ENCODE measurements at places on chromosomes 16 and 17.

GRCh38 chr17:40873801-40874200, 6.8 kb upstream of the KRT12 start:
- no peak for DNase-seq

DNA sequence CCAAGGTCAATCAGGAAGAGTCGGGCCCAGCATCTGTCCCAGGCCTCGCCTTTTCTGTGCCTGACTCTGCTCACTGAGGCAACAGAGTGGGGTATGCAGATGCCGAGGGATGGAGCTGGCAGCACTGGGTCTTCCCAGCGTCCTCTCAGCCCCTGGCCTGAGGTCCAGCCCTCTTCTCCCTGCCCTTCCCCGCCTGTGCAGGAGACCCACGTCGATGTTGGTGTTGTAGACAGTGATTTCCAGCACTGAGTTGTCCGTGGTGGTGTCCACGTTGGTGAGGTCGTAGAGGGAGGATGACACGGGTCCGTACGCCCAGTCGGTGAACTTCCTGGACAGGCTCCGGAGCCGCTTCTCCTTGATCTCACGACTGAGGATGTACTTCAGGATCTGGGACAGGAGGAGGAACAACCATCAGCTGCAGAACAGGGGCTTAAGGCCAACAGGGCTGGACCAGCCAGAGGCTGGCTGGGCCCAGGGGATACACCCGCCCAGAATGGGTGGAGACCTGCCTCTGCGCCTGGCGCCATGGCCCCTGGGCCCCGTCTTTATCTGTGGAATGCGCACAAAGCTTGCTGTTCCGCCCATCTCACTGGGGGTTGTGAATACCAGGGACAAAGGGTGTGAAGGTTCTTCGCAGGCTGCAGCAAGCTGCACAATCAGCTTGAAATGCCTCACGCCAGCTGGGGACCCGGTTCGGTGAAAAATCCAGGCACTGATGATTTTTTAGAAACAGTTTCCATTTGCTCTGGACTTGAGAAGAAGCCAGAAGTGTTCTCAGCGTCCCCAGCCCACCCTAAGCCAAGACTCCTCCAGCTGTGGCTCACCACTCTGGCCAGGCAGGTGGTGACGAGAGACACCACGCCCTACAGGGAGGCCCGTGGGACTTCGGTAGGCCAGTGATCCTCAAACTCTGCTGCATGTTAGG, 27.5 kb downstream of the TRPV3 start:
- no peak for DNase-seq

- DNase-seq: no peak
Observed at GRCh38 chr17:79558091-79558900, 52.6 kb downstream of the RBFOX3 start.

DNA sequence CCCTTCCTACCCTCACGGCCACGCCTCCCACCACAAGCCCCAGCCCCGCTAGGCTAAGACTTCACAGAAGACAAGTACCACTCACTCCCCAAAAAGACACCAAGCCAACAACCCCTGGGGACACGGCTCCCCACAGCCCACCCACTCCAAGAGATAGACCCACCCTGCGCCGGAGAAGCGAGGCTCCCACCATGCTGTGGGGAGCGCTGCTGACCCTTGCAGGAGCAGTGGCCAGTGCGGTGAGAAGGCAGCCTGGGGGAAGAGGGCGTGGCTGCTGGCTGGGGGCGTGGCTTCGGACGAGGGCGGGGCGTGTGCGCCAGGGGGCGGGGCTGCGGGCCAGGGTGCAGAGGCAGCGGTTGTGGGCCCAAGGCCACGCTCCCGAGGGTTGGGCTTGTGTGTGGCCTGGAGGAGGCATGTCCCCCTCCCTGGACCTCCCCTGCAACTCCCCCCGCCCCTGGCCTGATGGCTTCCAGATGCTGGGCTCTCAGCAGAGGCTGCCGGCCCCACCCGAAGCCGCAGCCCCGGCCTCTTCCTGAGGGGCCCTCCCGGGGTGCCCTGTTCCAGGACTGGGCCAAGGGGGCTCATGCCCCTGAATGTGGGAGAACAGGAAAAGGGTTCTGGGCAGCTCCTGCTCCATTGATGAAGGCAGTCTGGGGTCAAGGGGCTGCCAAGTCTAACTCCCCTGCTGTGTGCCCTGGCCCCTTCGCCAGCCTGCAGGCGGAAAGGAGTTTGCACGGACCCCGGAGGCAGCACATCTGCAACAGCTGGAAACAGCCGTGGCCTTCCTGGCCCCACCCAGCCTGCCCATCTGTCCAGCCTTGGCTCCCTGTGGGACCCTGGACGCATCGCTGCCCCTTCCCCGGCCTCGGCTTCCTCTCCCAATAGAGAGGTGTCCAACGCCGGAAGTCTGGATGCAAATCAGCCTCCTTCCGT, 9.1 kb downstream of the TFAP4 start:
- DNase-seq: no peak

DNA sequence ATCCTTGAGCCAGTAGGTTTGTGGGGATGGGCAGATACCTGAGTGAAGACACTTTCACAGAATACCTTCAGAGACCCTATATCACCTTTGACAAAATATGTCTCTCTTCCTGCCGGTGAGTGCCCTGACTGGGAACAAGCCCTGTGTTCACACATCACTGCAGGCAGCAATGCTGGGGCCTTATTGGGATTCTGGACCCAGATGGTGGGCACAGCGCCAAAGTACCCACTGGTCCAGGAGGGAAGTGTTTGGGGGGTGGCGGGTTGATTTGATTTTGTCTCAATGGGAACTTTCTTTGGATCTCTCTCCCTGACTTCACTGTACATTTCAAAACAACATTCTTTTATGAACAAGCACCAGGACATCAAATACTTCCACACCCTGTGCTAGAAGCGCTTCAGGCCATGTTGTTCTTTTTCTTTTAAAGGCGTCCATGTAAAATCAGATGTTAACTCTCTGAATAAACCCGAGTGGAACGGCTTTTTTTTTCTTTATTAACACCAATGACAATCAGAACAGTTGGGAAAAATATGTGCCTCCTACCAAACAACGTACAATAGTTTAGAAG, 62.4 kb upstream of the AKTIP start:
- no peak for DNase-seq
